Stimulated activated CD8-positive, alpha-beta memory T cell treated with anti-CD3 and anti-CD28 coated beads, Interleukin-4, amount 100 ng/mL, for 4 hours (primary cell): ENCODE measurements at places on chromosomes 5 and 9.

DNA sequence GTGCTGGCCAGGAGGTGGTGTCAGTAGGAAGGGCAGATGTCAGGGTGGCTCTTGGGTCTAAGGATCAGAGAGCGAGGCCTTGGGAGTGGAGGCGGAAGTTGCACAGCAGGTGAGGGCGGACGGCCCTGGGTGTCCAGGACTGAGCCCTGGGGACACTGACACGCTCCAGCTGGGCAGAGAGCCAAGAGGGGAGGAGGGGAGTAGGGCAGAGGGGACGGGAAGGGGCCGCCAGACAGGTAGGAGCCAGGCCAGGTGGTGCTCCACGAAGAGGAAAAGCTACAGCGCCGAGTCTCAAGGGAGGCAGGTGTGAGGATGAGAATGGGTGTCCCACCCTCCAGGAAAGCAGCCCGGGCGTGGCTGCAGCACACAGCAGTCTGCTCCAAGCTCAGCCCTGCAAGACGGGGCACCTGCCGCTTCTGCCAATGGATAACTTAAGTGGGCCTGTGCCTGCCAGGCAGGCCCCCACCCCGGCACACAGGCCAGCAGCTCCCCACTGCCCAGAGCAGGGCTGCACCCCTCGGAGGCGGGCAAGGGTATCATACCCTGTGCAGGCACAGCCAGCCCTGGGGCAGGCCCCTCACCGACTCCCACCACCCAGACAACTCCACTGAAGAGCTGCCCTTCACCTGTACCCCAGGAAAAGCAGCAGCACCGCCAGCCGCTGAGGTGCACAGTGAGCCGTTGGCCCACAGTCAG, 4.9 kb downstream of the TPRN start:
- no peak for DNase-seq

GRCh38 chr5:114727358-114727757, 365.5 kb downstream of the KCNN2 start:
- no peak for DNase-seq

- DNase-seq = no peak
Observed at GRCh38 chr9:37085233-37085632, 35.1 kb upstream of the ZCCHC7 start.

- DNase-seq = no peak
Observed at GRCh38 chr5:18397891-18398290, 763.6 kb downstream of the TAF11L14 start.

- DNase-seq = no peak
Observed at GRCh38 chr5:97553604-97554452, 370.8 kb upstream of the RIOK2 start.

DNA sequence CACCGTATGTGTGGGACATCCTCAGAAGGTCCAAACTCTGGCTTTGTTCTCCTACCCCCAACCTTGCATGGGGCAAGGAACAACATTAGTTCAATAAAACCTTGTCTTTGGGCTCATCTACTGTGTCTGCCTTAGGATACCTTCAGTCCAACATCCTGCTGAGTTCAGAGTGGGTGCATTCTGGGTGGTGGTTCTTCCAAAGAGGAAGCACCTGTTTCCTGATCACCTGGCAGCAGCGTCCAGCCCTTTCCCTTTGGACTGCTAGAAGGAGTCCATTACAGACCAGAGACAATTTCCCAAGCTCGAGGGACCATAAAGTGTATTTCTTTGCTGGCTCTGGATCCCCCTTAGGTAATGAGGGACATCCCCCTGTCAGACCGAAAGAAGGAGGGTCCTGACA, 154.1 kb downstream of the SEMA6A start:
- DNase-seq = no peak

DNA sequence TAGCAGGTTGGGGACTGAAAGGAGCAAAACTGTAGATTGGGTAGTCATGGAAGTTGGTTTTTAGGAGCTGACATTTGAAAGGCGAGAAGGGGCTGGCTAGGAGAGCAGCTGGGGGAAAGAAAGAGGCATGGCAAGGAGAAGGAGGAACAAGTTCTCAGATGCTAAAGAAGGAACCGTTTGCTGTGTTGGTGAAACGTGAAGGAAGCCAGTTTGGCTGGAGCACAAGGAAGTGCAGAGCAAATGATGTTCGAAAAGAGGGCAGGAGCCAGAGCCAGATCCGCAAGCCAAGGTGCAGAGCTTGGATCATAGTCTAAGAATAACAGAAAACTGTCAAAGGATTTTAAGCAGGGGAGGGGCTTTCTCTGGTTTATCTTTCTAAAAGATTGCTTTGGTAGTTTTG, 276.6 kb downstream of the ASTN2 start:
- no peak for DNase-seq

GRCh38 chr9:70256123-70256551, 2.6 kb upstream of the SMC5 start:
- DNase-seq = no peak

DNA sequence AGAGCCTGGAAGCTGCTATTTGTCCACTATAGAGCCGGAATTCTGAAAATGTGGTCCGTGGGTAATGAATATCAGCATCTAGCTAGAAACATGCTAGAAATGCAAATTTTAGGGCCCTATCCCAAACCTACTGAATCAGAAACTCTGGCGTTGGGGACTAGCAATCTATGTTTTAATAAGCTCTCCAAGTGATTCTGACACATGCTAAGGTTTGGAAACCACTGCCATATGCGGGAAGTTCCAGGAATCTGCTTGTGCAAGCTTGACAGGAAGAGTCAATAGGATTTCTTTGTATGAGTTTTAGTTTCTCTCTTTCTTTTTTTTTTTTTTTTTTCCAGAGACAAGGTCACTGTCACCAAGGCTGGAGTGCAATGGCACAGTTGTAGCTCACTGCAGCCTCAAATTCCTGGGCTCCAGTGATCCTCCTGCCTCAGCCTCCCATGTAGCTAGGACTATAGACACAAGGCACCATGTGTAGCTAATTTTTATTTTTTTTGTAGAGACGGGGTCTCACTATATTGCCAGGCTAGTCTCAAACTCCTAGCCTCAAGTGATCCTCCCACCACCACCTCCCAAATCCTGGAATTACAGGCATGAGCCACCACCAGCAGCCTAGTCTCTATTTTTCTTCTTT, 26.4 kb upstream of the CARNMT1 start:
- no peak for DNase-seq

- DNase-seq = no peak
Observed at GRCh38 chr5:158451203-158451992, 592.5 kb upstream of the CLINT1 start.

DNA sequence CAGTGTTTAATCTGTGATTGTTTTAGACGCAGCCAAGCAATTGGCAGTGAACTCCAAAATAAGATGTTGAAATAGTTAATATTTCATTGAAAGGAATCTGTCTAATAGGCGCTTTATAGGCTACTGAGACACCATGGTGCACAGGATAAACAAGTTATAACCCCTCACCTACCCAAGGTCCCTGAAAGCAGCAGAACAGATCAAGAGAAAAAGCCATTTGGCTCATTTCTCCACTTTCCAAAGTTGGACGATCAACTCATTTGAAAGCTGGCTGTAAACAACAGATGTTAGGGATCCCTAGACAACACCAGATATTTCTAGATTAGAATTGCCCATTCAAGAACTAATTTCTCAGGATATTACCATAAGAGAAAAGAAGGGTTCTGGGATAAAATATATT, 4.9 kb downstream of the PUM3 start:
- DNase-seq = no peak

DNA sequence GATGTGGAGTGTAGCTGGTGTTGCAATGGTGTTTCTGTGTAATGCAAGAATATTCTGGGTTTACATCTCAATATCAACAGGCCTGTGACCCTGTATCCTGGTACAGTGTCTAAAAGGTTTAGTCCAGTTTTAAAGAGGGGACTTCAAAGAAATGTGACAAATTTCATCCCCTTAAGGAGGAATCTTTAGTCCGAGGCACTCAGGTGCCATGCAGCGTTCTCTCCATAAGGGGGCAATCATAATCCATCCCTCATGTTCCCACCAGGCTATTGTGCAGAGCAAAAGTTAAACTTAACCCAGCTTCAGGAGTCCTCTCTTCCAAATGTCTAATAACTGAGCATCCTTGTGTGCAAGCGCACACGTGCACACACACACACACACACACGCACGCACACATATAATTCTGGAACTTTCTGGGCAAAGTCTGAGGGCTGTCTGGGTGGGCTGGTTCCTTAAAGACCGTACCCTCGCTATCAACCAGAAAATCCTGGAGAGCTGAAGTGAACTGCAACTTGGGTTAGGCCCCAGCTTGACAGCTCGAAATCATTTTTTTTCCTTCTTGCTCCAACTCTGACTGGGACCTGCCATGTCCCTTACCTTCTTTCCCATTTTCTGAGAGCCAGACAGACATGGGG, 46.0 kb downstream of the CRB2 start:
- no peak for DNase-seq

DNA sequence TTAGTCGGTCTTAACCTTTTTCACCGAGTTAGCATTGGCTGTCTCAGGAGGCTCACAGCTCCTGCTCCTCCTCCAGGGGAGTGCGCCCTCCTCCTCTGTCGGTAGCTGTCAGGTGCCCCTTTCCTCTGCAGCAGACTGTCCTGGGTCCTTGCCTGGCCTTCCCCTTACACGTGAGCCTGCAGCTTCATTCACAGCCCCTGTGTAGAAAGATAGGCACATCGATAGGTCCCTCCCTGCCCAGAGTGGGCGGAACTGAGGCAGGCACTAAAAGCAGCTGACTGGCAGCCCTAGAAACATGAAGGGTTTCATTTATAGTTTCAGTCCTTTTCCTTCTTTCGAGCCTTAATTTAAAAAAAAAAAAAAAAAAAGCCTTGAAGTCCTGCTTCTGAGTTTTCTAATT, 17.2 kb downstream of the TENT4A start:
- no peak for DNase-seq

GRCh38 chr5:145407300-145408047, 427.7 kb downstream of the PRELID2 start:
- no peak for DNase-seq

- no peak for DNase-seq
Observed at GRCh38 chr9:20292002-20292401, 330.3 kb downstream of the MLLT3 start.

- no peak for DNase-seq
Observed at GRCh38 chr9:136059321-136059791, 35.7 kb downstream of the NACC2 start.

- no peak for DNase-seq
Observed at GRCh38 chr5:141821430-141821925, 56.7 kb downstream of the PCDH1 start.

GRCh38 chr9:106954974-106955850, 92.2 kb downstream of the ZNF462 start:
- DNase-seq = no peak

- DNase-seq = peak; percentile 3
Observed at GRCh38 chr5:178461004-178461730, 129.0 kb downstream of the COL23A1 start.

DNA sequence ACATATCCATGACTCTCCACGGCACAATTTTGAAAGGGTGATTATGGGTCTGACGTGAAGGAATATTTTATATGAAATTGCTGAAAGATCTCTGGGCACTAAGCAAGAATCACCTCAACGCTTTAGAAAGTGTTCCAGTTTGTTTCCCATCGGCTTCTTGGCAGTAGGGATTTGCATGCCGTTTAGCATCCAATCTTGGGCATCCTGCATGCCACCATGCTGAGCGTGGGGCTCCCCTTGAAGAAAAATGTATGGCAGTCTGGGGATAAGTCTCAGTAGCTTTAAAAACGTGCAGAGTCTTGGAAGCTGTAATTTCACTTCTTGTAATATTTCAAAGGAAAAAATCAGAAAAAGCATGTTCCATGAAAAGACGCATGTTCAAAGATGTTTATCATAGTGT, 151.7 kb downstream of the DMRT2 start:
- DNase-seq = no peak

DNA sequence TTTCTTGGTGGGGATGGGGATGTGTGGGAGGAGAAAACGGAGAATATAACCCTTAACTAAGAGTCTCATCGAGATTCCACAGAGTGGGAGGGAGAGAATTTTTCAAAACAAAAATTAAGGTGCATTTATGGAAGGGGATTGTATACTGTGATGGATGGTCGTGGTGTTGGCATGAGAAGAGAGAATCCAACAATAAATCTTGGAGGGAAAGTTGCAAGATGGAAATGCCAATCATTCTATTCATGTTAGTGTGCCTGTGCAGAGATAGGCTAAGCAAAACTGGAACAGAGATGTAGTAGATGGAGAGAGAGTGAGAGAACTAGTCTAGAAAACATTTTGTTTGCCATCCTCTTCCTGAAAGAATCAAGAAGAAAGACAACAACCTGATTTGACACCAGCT, 613.1 kb downstream of the EBF1 start:
- DNase-seq = no peak

DNA sequence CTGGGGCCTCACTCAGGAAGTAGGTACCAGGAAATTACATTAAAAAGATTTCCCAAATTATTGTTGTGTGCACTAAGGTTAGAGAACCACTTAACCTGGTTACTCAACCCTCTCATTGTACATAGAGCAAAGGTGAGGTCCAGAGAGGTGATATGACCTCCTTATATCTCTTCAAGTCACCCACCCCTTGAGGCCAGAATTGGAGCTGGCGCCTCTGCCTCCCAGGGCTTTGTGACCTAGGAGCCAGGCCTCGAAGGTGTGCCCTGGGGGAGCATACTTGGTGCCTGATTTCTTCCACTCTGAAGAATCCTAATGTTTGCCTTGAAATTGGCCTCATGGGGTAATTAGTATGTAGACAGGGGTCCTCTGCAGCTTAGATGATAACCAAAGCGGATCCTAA, 95.1 kb upstream of the CTSL start:
- DNase-seq = no peak

- DNase-seq = no peak
Observed at GRCh38 chr5:174159327-174160114, 114.0 kb downstream of the NSG2 start.

DNA sequence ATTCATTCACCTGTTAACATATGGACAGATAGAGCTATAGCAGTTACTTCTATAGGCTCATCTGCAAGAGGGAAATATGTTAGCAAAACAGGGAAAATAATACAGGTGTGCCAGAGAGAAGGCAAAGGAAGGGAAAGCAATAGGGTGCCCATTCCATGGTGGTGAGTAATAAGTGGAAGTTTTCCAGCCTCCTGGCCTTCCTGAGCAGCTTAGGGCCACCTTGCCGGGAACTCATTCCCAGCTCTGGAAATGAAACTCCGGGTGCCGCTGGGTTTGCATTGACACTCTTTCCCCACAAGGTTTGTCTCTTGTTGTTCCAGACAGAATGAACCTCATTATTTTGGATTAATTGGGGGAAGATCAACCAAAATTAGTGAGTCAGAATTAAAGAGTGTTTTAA, 58.4 kb downstream of the SLC1A3 start:
- no peak for DNase-seq

DNA sequence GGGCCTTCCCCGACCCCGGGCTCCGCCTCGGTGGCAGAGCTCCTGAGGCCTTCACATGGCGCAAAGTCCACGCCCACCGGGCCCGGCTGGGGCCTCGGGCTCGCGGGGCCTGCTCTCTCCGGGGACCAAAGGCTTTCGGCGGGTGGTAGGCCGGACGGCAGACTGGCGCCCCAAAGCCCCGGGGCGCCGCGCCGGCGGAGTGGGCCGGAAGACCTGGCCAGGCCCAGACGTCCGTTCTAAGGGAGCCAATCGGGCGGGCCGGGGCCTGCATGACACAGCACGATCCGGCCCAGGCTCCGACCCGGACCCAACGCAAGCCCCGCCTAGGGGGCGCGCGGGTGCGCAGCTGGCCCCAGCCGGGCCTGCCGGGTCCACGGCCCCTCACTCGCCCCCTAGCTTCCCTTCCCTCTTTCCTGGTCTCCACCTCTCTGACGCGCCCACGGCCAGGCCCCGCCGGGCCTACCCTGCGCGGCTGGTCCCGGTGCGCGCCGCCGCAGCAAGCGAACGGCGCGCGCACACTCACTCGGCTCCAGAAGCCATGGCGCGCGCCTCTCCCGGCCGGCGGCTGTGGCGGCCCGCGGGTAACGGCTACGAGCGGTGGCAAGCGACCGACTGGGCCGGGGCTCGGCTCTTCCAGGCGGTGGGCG, 488 bp downstream of the VCP start:
- peak; percentile 35 for DNase-seq

- DNase-seq = no peak
Observed at GRCh38 chr5:176781054-176781375, 29.3 kb upstream of the UNC5A start.
